ENCODE measurements at places on chromosomes 16 and 17.

DNA sequence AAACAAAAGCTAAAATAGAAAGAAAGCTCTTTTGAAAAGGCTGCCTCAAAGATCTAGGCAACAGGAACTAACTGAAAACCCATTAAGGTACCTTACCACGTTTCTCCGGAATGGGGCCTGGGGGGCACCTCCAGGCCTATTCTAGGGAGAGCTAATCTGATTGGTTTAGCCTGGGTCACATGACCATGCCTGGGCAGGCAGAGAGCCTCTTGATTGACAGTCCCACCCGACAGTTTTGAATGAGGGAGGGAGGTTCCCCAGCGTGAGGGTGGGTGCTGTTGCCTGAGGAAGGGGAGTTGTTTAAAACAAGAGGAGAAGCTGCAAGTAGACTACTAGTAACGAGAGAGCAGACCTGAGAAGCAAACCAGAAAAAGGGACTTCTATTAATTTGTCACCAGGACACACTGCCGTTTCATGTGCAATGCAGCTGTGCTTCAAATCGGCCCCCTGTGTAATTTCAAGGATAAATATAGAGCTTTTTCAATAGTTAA, 143.4 kb upstream of the HS3ST2 start:
- DNase-seq = no peak

GRCh38 chr17:81170727-81171494, 4.9 kb upstream of the AATK start:
- DNase-seq = no peak

DNA sequence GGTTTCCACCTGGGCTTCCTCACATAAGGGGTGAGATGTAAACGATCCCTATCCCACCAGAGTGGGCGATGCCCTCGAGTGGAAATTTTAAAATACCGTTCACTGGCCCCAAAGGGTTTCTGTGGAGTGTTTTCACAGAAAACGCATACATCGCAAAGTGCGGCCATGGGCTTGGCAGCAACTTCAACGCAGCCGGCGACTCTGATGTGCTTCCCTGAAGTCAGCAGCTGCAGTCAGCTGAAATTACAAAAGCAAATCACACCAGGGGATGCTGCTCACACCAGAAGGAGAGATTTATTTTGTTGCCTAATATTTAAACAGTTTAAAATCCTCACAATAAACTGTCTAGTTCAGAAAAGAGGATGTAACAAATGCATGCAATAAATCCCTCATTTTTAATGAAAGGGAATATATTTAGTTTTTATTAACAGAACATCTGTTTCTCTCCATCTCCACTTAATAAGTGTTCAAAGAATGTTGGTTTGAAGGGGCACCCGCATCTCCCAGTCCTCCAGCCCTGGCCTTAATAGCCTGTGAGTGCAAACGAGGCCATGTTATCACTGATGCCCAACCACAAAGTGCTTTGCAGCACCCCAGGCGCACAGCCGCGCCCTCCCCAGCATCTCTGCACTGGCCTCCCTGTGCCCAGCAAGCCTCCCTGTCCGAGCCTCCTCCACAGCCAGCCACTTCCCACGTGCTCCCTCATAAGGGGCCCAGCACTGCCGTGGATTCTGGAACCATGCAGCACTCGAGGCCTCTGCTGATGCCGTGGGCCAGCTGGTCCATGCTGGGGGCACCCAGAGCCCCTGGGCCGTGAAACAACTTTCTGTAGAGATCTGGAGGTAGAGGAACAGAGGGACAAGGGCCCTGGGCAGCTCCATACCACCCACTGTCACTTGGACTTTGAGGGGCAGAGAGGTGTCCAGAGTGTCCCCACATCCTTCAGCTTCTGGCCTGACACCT, 17.3 kb upstream of the XYLT2 start:
- no peak for DNase-seq

DNA sequence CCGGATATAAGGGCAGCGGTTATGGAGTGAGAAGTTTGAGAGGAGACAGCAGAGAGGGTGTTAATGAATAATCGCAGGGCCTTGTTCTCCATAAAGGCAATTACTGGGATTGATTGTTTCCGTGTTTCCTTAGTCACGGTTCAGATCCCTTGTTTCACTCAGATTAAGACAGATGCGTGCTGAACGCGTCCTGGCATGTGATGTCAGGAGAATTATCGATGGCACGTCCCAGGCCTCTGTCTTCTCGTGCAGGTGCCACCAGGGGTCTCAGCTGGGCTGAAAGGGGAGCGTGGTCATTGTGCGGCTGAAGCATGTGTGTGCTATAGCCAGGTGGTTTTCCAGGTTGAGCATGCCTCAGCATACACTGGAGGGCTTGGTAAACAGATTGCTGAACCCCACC, 142.4 kb upstream of the NOL11 start:
- no peak for DNase-seq

DNA sequence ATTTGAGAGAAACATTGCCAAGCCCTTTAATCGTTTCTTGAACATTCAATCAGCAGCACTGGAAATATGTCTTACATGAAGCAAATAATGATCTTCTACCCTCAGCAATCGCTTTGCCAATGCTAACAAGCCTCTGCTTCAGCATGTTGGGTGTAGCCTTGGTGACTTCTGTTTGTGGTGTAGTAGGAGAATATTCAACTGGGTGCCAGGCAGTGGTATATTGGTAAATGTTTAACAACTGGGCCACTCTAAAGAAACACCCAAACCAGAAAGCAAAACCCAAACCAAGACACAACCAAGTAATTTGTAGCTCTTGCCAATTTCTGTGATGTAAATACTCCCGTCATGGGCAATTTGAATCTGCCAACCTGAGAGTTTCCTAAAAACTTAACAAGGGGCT, 9.7 kb downstream of the CDH13 start:
- DNase-seq = no peak

DNA sequence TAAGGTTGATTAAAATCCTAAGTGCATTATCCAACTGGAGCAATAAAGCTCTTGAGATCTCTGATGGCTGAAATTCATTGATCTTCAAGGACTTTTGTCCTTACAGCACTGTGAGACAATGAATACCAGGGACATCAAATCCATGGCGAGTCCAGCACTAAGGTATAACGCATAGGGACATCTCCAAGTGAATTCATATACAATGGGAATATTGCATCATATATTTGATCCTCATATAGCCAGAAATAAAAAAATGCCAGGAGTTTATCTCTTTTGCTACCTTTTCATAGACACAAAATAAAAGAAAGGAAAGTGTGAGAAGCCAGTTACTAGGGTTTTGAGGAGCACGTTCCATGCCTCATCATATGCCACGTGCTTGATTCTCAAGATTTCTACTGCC, 112.5 kb upstream of the CDH13 start:
- DNase-seq = no peak

DNA sequence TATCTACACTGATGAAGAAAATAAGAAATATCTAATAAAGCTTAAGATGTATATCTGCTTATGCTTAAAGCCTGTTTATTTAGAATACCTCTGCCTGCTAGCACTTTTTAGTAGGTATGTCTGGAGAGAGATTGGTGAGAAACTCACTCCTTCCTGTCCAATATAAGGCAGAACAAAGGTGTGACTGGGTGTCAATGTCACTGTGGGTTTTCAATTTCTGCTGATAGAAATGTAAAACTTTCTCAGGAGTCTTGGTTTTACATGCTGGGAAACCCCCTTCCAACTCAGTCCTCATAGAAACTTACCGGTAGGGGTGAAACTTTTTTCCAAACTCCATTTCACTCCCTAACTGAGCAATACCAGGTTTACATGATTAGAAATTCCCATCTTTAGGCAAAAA, 17.8 kb upstream of the MPHOSPH6 start:
- DNase-seq = no peak

DNA sequence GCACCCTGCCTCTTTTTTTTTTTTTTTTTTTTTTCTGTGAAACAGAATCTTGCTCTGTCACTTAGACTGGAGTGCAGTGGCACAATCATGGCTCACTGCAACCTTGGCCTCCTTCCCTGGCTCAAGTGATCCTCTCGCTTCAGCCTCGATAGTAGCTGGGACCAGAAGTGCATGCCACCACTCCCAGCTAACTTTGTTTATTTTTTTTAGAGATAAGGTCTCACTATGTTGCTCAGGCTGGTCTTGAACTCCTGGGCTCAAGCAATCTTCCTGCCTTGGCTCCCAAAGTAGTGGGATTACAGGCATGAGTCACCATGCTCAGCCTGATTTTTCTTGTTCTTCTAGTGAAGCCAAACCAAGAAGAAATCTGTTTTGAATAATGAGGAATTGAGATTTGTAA, 25.0 kb downstream of the CDK12 start:
- DNase-seq = no peak

GRCh38 chr17:74271281-74271680, 2.8 kb upstream of the DNAI2 start:
- no peak for DNase-seq

DNA sequence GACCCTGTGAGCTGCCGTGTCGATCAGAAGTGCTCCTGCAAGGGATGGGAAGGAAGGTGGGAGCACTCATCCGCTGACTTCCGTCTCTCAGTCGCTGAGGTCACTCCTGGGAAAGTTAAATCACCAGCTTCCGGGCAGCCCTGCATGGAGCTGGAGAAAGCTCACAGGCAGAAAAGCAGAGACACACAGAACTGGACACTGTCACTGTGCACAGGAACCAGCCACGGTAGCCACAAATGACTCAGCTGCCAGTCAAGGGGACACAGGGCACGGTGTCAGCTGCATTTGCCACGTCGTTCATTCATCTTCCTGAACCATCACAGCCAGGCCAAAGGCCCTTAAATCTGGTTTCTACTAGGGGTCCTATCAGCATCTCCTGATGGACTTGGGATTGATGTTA, 226.4 kb upstream of the PSMD7 start:
- no peak for DNase-seq

- peak; percentile 50 for DNase-seq
These were observed 1.2 kb downstream of the GPR142 start for GRCh38 chr17:74368341-74369081.

DNA sequence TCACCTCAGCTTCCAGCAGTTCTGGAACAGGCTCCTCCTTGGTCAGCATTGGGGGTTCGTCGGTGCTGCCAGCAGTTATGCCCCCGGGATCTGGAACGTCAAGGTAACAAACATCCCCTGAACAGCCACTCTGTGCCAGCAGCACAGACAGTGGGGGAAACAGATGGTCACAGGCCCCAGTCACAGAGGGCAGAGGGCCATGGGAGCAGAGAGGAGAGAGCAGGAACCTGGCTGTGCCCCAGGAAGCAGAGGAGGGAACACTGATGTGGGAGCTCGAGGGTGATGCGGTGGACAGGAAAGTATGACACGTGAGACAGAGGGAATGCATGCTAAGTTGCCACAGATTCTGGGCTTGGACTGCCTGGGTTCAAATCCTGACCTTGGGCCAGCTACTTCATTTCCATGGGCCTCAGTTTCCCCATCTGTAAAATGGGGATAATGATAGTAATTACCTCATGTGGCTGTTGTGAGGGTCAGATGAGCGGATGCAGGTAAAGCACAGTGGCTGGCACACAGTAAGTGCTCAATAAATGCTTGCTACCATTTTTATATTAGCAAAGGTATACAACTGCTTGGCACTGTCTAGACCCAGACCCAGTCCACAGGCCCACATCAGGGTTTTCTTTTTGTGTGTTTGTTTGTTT, 4.9 kb downstream of the BCL7C start:
- no peak for DNase-seq

GRCh38 chr17:18006495-18007239, 32.3 kb downstream of the ATPAF2 start:
- DNase-seq = no peak

- DNase-seq = no peak
These were observed 6.3 kb upstream of the SLC5A11 start for GRCh38 chr16:24839347-24839972.

DNA sequence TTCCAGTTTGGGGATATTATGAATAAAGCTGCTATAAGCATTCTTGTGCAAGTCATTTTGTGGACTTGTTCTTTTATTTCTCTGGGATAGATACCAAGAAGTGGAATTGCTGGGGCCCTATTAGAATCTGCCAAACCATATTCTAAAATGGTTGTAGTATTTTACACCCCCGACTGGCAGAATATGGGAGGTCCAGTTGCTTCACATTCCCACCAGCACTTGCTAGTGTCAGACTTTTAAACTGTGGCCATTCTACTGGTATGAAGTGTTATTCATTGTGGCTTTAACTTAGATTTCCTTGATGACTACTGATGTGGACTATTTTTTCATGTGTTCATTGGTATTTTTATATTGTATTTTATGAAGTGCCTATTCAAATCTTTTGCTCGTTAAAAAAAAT, 18.1 kb upstream of the NUP93 start:
- no peak for DNase-seq

DNA sequence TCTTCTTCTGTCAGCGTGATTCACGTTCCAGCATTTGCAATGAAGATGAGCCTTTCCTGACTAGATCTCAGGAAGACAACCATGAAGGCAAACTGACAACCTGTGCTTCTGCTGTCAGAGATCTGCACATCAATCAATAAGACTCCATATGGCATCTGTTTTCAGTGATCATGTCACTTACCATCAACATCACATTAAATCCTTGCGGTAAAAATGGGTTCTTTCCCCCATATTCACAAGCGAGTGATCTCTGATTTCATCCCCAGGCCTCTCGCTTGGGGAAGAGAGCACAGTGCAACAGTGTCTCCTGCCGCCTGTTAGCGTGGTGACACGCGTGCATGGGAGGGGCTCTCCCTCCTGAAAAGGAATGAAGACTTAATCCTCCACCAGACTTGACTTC, 11.1 kb downstream of the NACA2 start:
- DNase-seq = no peak

- DNase-seq = no peak
These were observed 1.8 kb upstream of the HELZ start for GRCh38 chr17:67246653-67247415.
